NCI-H460 (cell line): ENCODE measurements at places on chromosomes 12 and 14. TPM values are rescaled to one million over a fixed set of nuclear protein-coding genes. Genes with fewer than 3 reads are reported as not detected.
A peak's percentile ranks its signal among the peaks of the same experiment; 100 is the strongest.

DNA sequence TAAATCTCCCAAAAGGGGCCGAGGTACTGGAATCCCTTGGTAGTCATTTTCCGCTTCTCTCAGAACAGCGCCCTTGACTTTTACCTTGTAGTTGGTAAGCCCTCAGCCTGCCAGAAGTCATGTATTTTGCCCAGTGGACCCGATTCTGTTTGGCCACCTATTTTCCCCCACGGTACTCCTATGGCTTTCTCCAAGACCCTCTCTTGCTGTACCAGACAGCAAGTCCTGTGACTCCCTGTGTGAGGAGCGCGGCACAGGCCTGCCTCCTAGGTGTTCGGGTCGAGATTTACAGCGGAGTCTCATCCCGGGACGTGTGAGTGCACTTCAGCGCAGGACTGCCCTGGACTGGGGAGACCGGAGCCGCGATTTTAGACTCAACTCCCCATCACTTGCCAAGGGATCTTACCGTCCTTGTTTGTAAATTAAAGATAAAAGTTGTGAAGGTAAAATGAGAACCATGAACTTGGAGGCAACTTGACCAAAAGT is 1.1 kb upstream of the MBD6 start:
- peak; percentile 54 for DNase-seq

DNA sequence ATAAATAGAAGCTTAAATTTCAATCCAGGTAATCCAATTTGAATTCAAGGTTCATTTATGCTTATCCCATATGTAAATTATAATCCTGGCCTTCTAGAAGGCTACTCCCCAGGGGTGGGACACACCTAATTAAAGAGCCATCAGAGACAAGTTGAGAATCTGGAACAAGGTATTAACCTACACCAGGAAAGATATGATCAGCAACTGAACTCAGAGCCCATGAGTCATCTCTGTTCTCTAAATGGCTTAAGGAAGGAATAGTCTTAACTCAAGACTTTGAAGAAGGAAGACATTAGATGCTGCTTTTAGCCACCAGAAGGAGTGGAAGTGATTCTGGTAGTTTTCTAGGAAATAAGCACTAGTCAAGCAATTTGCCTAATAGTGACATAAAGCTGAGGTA is 88.0 kb downstream of the KIF21A start:
- no peak for DNase-seq

DNA sequence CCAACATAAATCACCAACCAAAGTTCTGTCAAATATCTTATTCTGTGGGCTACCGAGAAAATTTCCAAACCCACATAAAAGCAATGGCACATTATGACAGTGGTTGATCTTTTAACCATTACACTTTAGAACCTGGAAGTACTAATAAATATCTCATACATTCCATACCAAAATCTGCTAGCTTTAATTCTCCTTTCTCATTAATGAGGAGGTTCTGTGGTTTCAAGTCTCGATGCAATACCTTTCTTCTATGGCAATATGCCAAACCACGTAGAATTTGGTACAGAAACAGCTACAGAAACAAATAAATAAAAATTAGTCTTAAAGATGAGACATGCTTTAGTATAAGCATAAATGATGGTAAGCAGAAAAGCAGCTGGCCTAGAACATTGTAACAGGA is 100.7 kb downstream of the ELK3 start:
- DNase-seq = no peak

- DNase-seq = no peak
Measured at GRCh38 chr12:105943525-105943924, 195.2 kb downstream of the NUAK1 start.

GRCh38 chr12:76020731-76021672 is 10.6 kb downstream of the PHLDA1 start:
- peak; percentile 45 for DNase-seq

GRCh38 chr14:72711936-72712335 is 182.0 kb downstream of the DPF3 start:
- DNase-seq = no peak

GRCh38 chr12:71085575-71085974 is 72.2 kb downstream of the TSPAN8 start:
- DNase-seq = no peak

DNA sequence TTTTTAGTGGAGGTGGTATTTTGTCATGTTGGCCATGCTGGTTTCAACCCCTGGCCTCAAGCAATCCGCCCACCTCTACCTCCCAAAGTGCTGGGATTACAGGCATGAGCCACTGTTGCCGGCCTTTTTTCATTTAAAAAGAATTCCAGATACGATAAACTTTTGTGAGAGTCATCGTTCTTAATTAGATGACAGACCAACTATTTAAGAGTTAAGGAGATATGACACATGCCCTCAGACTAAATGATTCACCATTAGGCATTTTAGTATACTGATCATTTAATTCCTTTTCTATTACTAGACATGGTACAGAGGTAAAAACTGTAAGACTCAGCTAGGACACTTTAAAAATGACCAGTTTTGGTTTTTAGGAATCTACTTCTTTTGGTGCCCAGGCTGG is 2.4 kb downstream of the ANKRD13A start:
- DNase-seq = no peak

DNA sequence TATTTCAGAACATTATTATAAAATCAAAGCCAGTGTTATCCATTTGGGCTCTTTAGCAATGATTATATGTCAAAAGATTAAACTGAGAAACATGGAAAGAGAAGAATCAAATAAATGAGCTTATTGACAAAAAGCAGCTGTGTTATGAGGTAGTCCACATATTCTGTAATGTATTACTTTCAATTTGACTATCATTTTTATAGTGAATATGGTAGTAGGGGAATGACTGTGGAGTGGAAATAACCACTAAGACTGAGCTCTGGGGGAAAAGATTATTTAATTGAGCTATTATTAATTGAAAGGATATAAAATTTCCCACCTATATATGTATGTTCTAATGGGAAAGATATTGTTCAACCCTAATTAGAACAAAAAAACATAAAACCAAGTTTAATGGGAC is 381.3 kb downstream of the TMTC2 start:
- DNase-seq = no peak

GRCh38 chr12:110745542-110746284 is 3.0 kb upstream of the PPP1CC start:
- no peak for DNase-seq

GRCh38 chr12:25366122-25366521 is 115.4 kb upstream of the KRAS start:
- DNase-seq = no peak

GRCh38 chr12:65811968-65812700 is 12.1 kb upstream of the HMGA2 start:
- no peak for DNase-seq

- peak; percentile 50 for DNase-seq
Measured at GRCh38 chr14:61296719-61297502, 15.8 kb upstream of the TMEM30B start.

- DNase-seq = no peak
Measured at GRCh38 chr14:71142375-71143038, 235.2 kb downstream of the PCNX1 start.

DNA sequence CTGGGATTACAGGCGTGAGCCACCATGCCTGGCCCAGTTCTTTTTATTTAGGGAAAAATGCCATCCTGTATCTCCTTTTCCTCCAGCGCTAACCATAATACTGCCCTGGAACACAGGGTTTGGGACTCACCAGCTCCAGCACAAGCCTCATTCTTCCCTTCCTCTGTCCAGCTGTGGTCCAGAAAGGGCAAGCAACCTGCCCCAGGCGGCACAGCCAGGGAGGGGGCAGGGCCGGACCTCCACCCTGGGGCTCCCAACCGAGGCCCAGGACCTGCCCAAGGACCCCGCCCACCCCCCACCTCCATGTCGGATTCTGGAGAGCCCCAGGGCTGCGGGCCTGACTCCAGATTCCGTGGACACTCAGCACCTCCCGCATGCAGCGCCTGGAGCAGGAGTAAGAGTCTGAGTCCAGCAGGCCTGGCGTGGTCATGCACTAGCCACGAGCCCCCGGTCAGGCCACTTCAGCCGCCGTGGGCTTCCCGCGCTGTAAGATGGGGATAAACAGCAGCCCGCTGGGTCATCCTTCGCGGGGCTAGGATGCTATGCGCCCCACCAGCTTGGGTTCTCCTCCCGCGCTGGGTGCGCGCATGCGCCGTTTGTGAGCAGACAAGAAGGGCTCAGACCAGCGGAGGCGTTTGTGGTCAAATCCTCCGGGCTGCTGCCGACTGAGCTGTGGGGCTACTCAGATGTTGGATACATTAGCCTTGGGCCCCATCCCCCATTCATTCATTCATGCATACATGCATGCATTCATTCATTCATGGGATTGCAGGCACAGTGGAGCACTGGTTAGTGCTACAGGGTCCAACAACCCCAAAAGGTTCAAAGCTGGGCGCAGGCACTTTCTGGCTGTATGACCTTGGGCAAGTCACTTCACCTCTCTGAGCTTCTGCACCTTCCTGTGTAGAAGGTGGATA is 16.3 kb downstream of the TMEM119 start:
- no peak for DNase-seq

GRCh38 chr14:105413544-105413886 is 6.1 kb upstream of the MTA1 start:
- DNase-seq = no peak

DNA sequence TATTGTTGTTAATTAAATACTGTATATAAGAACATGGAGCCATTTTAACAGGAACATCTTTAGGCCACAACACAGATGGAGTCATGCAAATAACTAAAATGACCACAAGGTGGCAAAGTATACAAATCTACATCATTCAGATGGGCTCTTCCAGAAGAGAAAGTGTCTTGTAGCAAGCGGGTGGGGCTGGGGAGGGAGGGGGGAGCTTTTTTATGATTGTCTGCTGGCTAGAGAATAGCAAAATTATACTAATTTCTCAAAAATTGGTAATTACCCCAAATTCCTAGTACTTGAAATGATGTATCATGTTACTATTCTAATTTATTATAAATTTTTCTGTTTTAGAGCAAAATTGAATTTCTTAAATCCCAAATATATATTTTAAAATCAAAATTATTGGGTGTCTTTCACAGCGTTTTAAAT is 378.7 kb downstream of the PRKD1 start:
- DNase-seq = peak; percentile 69

GRCh38 chr14:65223636-65224035 is 121.3 kb upstream of the MAX start:
- DNase-seq = no peak

DNA sequence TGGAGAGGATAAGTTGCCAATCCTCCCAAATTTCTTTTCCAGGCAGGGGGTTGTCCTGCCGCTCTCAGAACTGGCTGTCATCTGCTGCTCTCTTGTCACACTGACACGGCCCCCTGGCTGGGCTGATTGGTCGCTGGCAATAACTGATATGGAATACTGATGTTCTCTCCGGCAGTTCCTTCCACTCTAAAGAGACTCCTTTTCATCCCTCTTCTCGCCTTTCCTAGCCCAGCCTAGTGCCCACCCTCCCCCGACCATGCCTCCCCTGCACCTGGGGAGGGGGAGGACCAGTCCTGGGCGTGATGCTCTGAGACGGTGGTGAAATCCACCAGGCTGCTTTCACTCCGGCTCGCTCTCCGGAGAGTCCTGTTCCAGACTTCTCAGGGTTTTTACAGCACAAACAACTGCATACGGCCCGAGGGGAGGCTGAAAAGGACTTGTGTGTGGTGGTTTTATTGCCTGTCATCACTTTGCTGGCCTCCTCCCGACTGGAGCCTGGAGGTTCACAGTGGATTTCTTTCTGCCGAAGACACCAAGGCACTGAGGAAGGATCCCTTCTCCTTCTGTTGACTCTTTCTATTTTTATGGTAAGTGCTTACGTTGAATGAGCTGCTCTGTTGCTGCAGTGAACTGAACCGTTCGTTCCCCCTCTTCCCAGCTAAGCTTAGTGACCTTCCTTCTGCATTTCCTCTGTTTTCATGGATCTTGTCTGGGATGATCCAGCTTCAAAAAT is at the start of gene ANO4:
ANO4 (plus strand) TSS at position 336 of the 733 bp plus-strand sequence. CDS start 107,010 bp downstream, outside the sequence.
- DNase-seq = no peak

GRCh38 chr14:69043596-69044260 is 64.6 kb upstream of the ACTN1 start:
- DNase-seq = no peak

- peak; percentile 86 for DNase-seq
Measured at GRCh38 chr12:38384816-38385378, 68.3 kb downstream of the ALG10B start.

GRCh38 chr12:4530982-4531586 is 7.6 kb upstream of the RAD51AP1 start:
- no peak for DNase-seq

- peak; percentile 73 for DNase-seq
Measured at GRCh38 chr12:54603173-54603814, 14.8 kb upstream of the PPP1R1A start.

- DNase-seq = no peak
Measured at GRCh38 chr14:72576258-72576657, 317.6 kb downstream of the DPF3 start.

GRCh38 chr14:91885113-91885712 is 17.9 kb upstream of the TC2N start:
- no peak for DNase-seq

DNA sequence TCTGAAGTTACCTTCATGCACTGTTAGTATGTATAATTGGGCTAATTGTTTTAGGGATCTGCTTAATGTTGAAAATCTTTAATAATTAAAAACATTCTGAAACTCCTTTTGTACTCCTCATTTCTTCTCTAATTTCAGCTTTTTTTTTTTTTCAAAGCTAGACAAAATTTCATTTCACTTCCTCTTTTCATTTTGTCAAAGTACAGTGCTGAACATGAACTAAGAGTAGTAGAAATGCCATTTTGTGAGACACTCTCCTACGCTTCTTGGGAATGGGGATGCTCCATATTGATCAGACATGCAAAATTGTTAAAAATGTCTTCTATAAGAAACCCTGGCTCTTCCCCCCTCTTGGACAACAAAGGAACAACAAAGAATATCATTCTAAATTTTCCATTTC is 1.7 kb downstream of the ABCD2 start:
- no peak for DNase-seq

- DNase-seq = no peak
Measured at GRCh38 chr12:116861320-116861719, 19.9 kb downstream of the HRK start.

DNA sequence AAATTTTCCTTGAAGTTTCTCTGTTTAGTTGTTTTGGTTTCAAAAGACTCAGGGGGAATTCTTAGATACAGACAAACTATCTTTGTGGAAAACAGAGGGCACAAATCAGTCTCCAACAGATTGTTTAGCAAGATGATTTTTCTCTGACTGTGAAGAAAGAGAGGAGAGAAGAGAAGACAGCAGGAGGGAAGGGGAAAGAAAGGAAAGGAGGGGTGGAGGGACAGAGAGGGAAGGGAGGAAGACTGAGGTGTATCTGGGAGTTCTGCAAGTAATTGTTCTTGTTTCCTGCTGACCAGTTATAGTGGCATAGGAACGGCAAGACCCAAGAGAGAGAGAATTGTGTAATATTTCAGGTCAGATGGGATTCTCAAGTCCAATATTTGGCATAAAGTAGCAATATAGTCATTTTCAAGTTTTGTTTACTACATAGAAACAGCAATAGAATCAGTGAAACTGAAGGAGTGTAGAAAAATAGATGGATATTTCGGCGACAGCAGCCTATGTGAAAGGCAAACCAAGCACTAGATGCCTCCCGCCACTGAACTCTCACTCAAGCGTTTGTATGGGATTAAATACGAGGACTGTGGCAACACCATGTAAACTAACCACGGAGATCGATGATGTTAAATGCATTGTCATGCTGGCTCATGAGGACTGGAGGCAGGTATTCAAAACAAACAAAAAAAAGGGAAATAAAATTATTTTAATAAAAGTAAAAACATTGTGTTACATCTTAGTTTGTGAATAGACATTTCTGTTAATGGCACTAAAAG is 342.5 kb downstream of the SLC16A7 start:
- DNase-seq = peak; percentile 69

CEBPE gene
- total RNA-seq = not detected in 2 replicates

FAM186B gene
- total RNA-seq = 0.22 and 0.23 TPM in 2 replicates

FOXG1 gene
- 0.02 TPM in 1 of 2 replicates, not detected in the other for total RNA-seq

PIWIL1 gene
- 0.02 TPM in 1 of 2 replicates, not detected in the other for total RNA-seq

CLEC4D gene
- not detected in 2 replicates for total RNA-seq

KLRG1 gene
- 0.67 and 0.89 TPM in 2 replicates for total RNA-seq

PPM1H gene
- 4.7 and 5.2 TPM in 2 replicates for total RNA-seq

SSTR1 gene
- total RNA-seq = not detected in 2 replicates

A2ML1 gene
- not detected in 2 replicates for total RNA-seq
